Ascending aorta (tissue), 2 donors: ENCODE measurements at places on chromosomes 2 and 18. TPM values are rescaled to one million over a fixed set of nuclear protein-coding genes. Genes with fewer than 3 reads are reported as not detected.

CCDC121 gene
- total RNA-seq = 8.0 TPM

RAX gene
- total RNA-seq = not detected

MBOAT2 gene
- 8.0 TPM for total RNA-seq

FTCDNL1 gene
- 3.4 TPM for total RNA-seq

ANKRD30B gene
- total RNA-seq = not detected

DNA sequence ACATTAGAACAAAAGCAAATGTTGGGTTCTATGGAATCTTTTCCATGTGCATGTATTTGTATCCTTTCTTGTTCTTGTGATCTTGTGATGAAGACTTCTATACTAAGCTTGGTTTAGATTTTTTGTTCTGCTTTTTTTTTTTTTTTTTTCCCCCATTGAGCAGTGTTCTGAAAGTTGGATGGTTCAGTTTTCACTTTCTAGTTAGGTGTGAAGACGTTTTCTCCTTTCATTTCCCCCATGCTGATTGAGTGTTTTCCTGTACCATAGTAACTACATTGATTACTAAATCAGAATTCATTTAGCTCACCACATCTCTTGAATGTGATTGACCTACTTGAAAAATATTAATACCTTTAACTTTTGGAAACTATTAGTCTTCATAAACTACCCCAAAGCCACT is 34.1 kb downstream of the NOP58 start:
- no peaks in the 10 kb centered on the region for H3K4me1 ChIP-seq
- H3K4me3 ChIP-seq = no peak overlapping the region
- H3K27ac ChIP-seq = no peak overlapping the region
- H3K27me3 ChIP-seq = no peaks in the 10 kb centered on the region
- DNase-seq = no peak
- peaks cover 79% of the 10 kb centered on the region for H3K36me3 ChIP-seq

- DNase-seq = no peak
- no peak overlapping the region for H3K27ac ChIP-seq
- H3K4me3 ChIP-seq = no peak overlapping the region
- H3K36me3 ChIP-seq = no peaks in the 10 kb centered on the region
- no peaks in the 10 kb centered on the region for H3K4me1 ChIP-seq
- H3K27me3 ChIP-seq = no peaks in the 10 kb centered on the region
These were observed 64.6 kb upstream of the ST8SIA3 start for GRCh38 chr18:57287766-57288165.

GRCh38 chr2:135175177-135175576 is 123.1 kb downstream of the RAB3GAP1 start:
- H3K4me3 ChIP-seq = no peak overlapping the region
- H3K36me3 ChIP-seq = peaks cover 50% of the 10 kb centered on the region
- no peak for DNase-seq

- H3K4me3 ChIP-seq = no peak overlapping the region
- H3K36me3 ChIP-seq = no peaks in the 10 kb centered on the region
- H3K4me1 ChIP-seq = no peaks in the 10 kb centered on the region
- H3K27me3 ChIP-seq = no peaks in the 10 kb centered on the region
- DNase-seq = no peak
These were observed 49.9 kb downstream of the ALPK2 start for GRCh38 chr18:58578835-58579560.

GRCh38 chr2:27303093-27304025 is 4.9 kb downstream of the UCN start:
- H3K36me3 ChIP-seq = no peaks in the 10 kb centered on the region
- peak overlapping the region; percentile 37 for H3K4me3 ChIP-seq
- H3K4me1 ChIP-seq = peaks cover 19% of the 10 kb centered on the region
- peaks cover 12% of the 10 kb centered on the region for H3K27me3 ChIP-seq
- H3K27ac ChIP-seq = no peak overlapping the region

- H3K4me3 ChIP-seq = no peak overlapping the region
- no peaks in the 10 kb centered on the region for H3K36me3 ChIP-seq
- no peak for DNase-seq
- no peaks in the 10 kb centered on the region for H3K4me1 ChIP-seq
- H3K27me3 ChIP-seq = no peaks in the 10 kb centered on the region
These were observed 12.3 kb upstream of the SLC35F5 start for GRCh38 chr2:113768770-113769169.

GRCh38 chr2:53231908-53232307 is 535.7 kb upstream of the CHAC2 start:
- H3K4me1 ChIP-seq = no peaks in the 10 kb centered on the region
- H3K4me3 ChIP-seq = no peak overlapping the region
- H3K27me3 ChIP-seq = no peaks in the 10 kb centered on the region

GRCh38 chr2:181892799-181893435 is 1.4 kb downstream of the ITPRID2 start:
- no peaks in the 10 kb centered on the region for H3K27me3 ChIP-seq
- H3K4me1 ChIP-seq = peaks cover 38% of the 10 kb centered on the region
- DNase-seq = no peak
- H3K36me3 ChIP-seq = no peaks in the 10 kb centered on the region
- H3K4me3 ChIP-seq = peak overlapping the region; percentile 99
- H3K27ac ChIP-seq = peak overlapping the region; percentile 100

DNA sequence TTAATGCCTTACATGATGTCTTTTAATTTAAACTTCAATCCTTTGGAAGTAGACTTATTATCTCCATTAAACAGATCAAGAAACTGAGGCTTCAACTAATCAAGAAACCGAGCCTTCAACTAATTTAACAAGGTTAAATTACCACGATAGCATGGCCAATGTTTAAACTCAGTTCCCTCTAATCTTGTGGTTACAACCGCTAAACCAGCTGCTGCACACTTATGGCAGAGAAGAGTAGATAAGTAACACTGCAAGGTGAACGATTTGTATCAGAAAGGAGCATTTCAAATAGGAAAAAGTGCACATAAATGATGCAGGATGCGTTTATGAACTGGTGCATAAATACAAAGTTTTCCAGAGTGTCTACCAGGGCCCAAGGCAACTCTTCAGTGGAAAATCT is 144.6 kb upstream of the CAVIN2 start:
- no peaks in the 10 kb centered on the region for H3K27me3 ChIP-seq
- no peaks in the 10 kb centered on the region for H3K36me3 ChIP-seq
- DNase-seq = no peak
- H3K27ac ChIP-seq = no peak overlapping the region
- no peak overlapping the region for H3K4me3 ChIP-seq
- H3K4me1 ChIP-seq = no peaks in the 10 kb centered on the region

DNA sequence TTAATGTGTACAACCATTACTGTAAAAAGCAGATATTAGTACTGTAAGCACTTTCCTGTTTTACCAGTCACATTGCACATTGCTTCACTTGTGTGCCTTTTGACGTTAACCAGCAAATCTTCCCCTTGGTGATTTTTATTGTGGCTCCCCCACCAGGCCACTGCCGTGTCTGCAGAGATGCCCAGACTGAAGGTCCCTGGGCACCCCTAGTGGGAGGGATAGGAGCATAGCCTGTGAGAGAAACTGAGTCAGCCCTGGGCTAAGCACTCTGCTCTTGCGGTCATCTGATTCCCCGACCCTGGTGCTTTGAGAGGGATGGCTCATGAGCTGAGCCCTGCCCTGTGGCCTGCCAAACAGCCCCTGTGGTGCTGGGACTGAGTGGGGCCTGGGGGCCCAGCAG is 73.4 kb downstream of the INPP4A start:
- no peak for DNase-seq
- H3K27ac ChIP-seq = no peak overlapping the region
- H3K36me3 ChIP-seq = peaks cover 3% of the 10 kb centered on the region
- H3K27me3 ChIP-seq = no peaks in the 10 kb centered on the region

GRCh38 chr2:205883965-205884364 is 201.7 kb downstream of the NRP2 start:
- H3K4me3 ChIP-seq = no peak overlapping the region
- peaks cover 2% of the 10 kb centered on the region for H3K4me1 ChIP-seq
- DNase-seq = no peak
- H3K27me3 ChIP-seq = no peaks in the 10 kb centered on the region

GRCh38 chr2:54984476-54984875 is 65.8 kb downstream of the RTN4 start:
- H3K4me1 ChIP-seq = peaks cover 12% of the 10 kb centered on the region
- DNase-seq = no peak
- peaks cover 10% of the 10 kb centered on the region for H3K36me3 ChIP-seq
- no peaks in the 10 kb centered on the region for H3K27me3 ChIP-seq
- no peak overlapping the region for H3K27ac ChIP-seq
- no peak overlapping the region for H3K4me3 ChIP-seq

GRCh38 chr18:43825768-43826167 is 548.5 kb upstream of the SYT4 start:
- no peaks in the 10 kb centered on the region for H3K36me3 ChIP-seq
- H3K4me1 ChIP-seq = no peaks in the 10 kb centered on the region
- no peaks in the 10 kb centered on the region for H3K27me3 ChIP-seq

GRCh38 chr2:229410264-229410663 is 139.2 kb upstream of the PID1 start:
- no peaks in the 10 kb centered on the region for H3K36me3 ChIP-seq
- H3K4me3 ChIP-seq = peak overlapping the region; percentile 52
- H3K4me1 ChIP-seq = peaks cover 17% of the 10 kb centered on the region
- H3K27me3 ChIP-seq = no peaks in the 10 kb centered on the region
- H3K27ac ChIP-seq = peak overlapping the region; percentile 90
- DNase-seq = no peak

GRCh38 chr2:144152817-144153271 is 367.1 kb downstream of the ZEB2 start:
- no peaks in the 10 kb centered on the region for H3K4me1 ChIP-seq
- H3K36me3 ChIP-seq = no peaks in the 10 kb centered on the region
- H3K4me3 ChIP-seq = no peak overlapping the region
- no peak for DNase-seq
- no peak overlapping the region for H3K27ac ChIP-seq
- H3K27me3 ChIP-seq = no peaks in the 10 kb centered on the region

DNA sequence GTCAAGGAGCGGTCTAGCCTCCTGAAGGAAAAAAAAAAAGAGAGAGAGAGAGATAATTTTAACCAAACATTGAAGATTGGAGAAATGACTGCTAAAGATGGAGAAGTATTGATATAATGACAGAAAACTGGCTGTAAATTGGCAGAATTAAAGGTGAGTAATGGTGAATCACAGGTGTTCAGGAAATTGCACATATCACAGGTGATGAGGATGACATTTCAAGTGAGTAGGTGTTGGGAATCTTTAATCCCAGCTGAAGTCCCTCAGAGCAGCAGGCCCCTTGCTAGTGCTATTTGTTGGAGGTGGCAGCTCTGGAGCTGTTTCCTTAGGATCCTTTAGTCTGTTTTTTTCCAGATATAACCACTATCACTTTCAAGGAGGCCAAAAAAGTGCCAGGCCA is 678.4 kb upstream of the VRK2 start:
- no peak overlapping the region for H3K4me3 ChIP-seq
- no peaks in the 10 kb centered on the region for H3K27me3 ChIP-seq
- H3K27ac ChIP-seq = no peak overlapping the region
- DNase-seq = no peak
- H3K36me3 ChIP-seq = no peaks in the 10 kb centered on the region
- no peaks in the 10 kb centered on the region for H3K4me1 ChIP-seq
